ENCODE measurements at places on chromosomes 2 and 18.
A peak's percentile ranks its signal among the peaks of the same experiment; 100 is the strongest.

DNA sequence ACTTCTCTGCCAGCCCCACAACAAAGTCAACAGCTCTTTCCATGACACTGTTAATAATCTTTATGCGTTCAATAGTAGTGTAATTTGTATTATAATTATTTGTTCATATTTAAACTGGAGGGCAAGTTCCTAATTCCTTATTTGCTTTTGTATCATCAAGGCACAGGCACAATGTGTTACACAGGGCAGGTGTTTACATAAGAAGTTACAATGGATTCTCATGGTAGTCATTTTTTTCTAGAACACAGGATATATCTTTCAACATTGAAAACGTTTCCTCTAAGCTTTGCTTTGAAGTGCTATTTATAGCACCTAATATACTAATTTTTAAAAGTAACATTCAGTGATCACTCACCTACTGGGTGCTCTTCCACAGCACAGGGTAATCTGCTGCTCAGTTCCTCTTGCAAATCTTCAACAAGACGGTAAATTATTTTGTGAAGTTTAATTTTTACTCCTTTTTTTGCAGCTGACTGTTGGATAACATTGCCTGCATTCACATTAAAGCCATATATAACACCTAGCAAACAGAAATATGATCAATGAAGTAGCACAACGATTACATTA is 7.3 kb downstream of the RPS27A start:
- no peak for DNase-seq

DNA sequence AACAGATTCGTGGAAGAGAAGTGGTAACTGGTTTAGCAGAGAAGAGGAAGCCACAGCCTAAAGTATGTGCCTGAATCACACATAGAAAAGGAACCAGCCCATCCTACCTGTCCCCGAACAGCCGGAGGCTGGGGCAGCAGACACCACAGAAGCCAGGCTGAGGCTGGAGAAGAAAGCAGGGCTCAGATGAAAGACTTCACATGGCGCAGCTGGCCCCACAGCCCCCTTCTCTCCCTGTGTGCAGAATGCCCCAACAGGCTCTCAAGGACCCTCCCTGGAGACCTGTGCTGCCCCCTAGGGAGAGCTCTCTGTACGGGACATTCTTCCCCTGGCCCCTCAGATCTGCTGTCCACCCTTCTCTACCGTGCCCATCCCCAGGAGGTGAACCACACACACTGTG is 83.5 kb upstream of the RAB12 start:
- DNase-seq = no peak

DNA sequence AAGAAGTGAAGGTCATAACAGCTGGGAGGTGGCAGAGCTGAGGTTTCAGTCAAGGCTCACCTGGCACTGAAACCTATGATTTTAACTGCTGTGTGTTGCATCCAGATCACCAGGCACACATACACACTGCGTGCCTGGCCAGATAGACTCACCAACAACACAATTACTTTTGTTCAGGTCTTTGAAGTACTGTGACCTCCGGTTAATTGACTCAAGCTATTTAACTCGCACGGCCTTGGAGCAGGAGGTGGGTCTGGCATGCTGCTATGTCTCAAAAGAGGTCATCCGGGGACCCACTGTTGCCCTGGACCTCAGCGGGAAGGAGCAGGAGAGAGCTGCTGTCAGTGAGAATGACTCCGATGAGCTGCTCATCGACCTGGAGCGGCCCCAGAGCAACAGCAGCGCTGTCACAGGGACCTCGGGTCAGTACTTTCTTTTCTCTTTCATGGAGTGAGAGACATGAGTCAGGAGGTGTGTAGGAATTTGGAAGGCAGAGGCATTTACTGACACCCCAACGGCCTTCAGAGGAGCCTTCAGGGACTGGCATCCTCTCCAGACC is 104.1 kb downstream of the ESCO1 start:
- no peak for DNase-seq

DNA sequence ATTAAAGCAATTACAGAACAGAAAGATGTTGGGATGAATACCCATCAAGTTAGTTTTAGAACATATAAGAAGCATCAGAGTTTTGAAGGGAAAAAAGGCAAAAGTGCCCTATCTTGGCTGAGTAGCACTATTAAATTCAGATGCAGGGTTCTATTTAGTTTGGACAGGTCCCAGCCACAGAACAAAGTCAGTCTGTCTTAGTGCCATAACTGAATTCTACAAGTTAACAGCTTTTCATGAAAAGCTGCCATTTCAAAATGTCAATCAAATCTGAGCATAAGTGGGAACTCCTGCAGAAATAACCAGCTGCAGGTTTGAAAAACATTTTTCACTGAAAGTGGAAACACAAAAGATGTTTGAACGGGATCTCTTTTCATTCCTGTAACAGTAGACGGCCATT is 160.4 kb downstream of the SRBD1 start:
- DNase-seq = no peak

GRCh38 chr18:25077038-25077943 is 274.7 kb downstream of the ZNF521 start:
- no peak for DNase-seq

GRCh38 chr2:134722728-134723127 is 3.9 kb upstream of the TMEM163 start:
- no peak for DNase-seq

DNA sequence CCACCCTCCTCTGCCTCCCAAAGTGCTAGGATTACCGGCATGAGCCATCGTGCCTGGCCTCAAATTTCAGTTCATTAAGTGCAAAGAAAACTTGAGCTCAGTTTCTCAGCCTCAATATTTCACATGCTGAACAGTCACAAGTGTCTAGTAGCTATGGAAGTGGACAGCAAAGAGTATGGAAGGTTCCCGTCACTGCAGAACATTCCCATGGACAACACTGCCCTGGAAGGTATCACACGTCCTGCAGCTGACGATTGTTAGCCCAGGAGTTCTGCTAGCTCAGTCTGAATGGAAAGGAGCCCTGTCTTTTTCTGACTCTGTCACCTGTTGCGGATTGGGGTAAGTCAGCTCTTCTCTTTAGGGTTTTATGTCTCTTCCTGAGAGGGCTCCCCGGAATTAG is 86.2 kb upstream of the PTPRM start:
- no peak for DNase-seq

DNA sequence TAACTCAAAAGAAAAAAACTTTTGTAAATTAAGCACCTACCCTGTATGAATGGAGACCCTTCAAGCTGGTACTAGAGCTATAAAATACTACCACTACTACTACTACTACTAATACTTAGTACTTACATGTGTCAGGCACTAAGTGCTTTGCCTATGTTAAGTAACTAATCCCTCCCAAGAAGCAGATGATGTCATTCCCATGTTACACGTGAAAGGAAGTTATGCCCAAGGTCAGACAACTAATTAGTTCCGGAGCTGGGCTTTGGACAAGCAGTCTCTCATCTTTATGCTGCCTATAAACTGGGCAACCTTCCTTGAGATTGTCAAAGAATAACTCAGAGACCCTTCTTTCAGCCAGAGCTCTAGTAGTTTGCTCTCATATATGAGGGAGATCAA is 13.9 kb upstream of the ATP6V1B1 start:
- no peak for DNase-seq

GRCh38 chr2:10712185-10712809 is 9.1 kb upstream of the ATP6V1C2 start:
- no peak for DNase-seq

DNA sequence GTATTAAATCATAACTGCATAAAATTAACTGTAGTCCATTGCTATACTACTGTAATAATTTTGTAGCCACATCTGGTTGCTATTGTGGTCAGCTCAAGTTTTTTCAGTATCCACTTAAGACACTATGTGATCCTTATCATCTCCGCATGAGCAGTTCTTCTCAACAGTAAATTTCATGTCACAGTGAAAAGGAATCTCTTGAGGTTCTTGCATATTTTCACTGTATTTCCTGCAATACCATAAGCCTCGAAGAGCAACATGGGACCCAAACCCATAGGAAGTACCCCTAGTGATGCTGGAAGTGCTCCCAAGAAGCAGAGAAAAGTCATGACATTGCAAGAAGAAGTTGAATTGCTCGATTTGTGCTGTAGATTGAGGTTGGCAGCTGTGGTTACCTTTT is 86.7 kb downstream of the LDLRAD4 start:
- DNase-seq = no peak

DNA sequence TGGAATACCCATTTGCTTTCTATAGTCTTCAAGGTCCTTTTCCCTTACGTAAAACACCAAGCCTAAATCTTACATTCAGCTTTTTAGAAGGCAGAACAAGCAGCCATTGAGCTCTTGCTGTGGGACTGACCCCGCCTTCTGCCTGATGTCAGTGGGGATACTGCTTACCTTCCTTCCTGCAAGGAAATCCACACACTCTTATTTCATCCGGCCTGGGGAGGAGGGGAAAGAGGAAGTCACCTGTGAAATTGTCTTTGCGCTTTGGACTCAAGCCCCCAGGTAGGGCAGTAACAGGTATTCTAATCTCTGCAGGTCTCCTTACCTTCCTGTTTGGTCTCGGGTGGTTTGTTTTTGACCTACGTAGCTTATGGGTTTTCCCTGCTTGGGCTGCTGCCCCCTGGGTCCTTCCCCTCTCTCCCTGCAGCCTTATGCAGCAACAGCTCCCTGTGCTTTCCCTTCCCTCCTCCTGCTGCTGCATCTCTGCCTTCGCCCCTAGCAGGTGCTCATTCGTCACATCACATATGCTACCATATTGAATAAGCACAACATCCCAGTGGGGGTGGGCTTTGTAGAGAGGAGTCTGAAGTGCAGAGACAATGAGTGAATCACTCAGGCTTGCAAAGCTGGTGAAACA is 402.5 kb upstream of the TRIB2 start:
- no peak for DNase-seq

DNA sequence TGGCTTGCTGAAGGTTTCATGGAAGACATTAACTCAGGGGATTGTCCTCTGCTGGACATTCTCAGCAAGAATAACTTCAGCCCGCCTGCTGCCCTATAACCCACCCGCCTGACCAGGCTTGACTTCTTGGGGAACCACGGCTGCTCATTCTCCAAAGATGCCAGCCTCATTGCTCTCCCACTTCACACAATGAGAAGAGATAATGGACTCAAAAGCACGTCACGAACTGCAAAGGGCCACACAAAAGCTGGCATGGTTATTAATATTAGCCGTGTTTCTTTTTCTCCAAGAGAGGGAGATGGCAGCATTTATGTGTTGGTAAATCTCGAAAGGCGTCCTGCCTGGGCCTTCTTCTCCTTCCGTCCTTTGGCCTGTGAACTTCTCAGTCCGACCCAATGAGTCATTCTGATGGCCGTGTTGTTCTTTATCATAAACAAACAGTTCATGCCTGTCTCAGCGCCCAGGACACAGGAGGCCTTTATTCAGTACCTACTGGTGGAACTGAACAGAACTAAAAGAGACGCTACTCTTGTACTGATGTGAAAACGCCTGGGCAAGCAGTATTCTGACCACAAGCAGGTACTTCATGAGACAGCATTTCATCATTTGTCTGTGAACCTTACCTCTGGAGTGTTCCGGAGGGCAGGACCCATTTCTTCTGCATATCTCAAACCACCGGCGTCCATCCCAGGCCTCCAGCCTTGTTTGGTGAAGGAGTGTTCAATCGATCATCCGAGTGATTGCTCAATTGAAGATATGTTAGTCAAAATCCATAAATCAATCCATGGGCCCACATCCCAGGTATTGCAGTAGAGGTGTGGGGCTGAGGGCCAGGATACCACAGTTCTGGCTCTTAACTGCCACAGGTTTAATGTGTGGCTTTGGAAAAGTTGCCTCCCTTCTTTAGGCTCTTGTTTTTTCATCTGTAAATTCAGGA is 25.1 kb upstream of the KLHL29 start:
- no peak for DNase-seq

DNA sequence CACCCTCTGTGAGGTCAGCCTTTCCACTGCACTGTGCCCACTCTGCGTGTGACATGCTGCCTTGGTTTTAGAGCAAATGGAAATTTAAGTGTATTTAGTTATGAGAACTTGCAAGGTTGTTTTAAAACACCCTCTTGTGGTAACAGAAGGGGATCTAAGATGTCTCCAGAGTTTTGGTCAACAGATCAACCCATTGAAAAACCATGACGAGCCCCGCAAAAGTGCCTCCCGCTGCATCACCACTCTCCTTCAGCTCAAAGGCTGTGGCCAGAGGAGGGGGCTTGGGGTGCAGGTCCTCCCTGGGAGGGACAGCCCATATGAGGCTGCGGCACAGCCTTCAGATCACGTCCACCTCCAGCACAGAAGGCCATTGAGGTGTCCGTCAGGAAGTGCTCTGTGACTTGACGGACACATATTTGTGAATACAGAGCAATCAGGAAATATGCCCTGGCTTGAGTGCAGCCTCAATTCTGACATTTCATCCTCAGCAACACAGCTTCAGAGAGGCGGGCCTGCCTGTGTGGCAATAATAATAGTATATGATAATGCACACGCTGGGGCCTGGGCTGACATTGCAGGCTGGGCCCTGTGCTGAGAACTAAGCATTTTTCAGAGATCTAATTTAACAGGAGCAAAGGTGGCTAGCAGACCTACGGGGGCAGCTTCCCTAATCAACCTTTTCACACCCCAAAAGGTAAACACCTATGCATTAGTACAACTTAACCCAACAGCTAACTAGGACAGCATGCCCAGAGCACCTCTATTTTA is 213.9 kb downstream of the ANAPC1 start:
- no peak for DNase-seq

GRCh38 chr2:43131051-43131889 is 95.1 kb downstream of the ZFP36L2 start:
- peak; percentile 43 for DNase-seq

GRCh38 chr2:55157474-55157884 is 74.6 kb downstream of the CLHC1 start:
- DNase-seq = no peak

- no peak for DNase-seq
Measured at GRCh38 chr2:6495466-6495865, 370.2 kb downstream of the CMPK2 start.

DNA sequence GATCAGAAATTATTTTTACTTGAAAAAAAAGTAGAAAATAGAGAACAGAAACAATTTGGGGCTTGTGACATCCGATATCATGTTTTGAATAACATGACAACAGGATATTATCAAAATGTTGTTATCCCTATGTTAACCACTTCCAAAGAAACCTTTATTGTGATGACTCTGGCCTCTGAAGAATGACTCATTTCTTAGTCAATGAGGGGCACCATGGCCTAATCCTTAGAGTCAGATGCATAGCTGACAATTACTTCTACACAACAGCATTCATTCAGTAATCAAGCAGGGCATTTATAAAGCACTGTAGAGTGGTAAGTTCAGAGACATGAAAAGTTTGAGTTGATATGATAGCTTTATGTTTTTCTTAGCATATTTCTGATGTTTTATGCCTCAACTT is 703.0 kb downstream of the RNF144A start:
- no peak for DNase-seq
